ENCODE measurements at places on chromosomes 6 and 20.
A peak's percentile ranks its signal among the peaks of the same experiment; 100 is the strongest.

GRCh38 chr6:42154461-42155209 lies 12.2 kb upstream of the C6orf132 start:
- no peak for DNase-seq

DNA sequence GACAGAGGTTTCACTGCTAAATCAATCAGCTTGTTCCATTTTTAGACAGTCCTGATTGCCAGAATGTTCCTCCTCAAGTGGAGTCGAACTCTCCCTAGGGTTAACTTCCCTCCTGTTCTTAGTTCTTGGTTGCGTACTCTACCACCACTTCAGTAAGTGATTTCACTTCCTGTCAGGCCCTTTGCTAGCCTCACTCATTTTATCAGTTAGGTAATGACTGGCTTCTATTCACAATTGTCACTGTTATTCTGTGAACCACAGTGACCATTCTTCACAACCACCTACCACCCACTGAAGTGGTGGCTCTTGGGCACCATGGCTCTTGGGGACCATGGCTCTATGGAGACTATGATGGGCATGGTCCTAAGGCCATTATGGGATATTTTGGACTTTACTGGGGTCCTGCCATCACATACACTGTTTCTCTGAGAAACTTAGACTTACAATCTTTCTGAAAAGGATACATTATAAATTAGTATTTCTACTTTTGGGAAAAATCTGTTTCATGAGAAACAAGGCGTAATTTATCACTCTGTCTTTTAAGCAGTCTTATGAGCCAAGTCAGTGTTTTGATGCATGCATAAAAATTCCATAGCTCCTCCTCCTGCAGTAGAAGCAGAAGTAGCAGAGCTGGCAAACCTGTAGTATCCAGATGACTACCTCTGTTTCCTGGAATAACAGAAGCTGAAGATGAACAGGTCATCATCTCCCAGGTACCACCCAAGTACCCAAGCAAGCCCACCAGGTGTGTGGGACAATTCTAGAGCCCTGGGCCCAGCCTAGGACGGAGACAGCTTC lies 66.3 kb downstream of the ATXN1 start:
- no peak for DNase-seq

DNA sequence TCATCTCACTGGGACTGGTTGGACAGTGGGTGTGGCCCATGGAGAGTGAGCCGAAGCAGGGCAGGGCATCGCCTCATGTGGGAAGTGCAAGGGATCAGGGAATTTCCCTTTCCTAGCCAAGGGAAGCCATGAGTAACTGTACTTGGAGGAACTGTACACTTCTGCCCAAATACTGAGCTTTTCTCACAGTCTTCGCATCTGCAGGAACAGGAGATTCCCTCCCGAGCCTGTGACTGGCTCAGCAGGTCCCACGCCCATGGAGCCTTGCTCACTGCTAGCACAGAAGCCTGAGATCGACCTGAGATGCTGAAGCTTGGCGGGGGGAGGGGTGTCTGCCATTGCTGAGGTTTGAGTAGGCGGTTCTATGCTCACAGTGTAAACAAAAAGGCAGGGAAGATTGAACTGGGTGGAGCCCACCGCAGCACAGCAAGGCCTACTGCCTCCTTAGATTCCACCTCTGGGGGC lies 10.4 kb upstream of the CALHM5 start:
- DNase-seq: no peak

DNA sequence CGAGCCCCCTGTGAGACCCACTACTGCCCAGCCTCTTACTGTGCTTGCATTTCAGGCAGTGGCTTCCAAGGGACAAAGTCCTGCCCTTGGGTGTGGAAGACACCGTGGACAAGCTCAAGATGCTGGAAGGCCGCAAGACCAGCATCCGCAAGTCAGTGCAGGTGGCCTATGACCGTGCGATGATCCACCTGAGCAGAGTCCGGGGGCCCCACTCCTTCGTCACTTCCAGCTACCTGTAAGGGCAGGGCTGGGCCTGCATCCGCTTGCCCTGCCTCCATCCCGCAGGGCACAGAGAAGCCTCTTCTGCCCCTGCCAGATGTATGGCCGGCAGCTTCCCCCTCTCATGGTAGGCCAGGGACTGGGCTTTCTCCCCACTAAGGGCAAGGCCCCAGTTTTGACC lies 33.8 kb downstream of the BRPF3 start:
- DNase-seq: no peak

GRCh38 chr20:46253391-46253790 lies 54.9 kb downstream of the CDH22 start:
- DNase-seq: no peak

DNA sequence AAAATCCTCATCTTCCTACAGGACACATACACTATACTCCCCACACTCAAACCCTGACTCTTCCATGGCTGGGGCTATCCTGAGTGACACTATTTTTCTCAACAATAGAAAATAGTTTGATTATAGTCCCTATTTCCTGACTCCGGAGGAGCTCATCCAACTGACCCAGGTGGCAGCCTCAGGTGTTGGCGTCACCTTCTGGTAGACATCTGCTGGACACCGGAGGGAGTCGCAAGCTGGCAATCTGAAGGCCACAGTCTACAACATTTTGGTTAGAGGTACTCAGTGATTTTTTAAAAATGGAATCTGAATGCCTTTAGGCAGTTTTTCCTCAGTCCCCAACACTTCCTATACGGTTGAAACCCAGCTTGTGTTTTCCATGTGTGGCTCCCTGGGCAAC lies 32.2 kb upstream of the OCSTAMP start:
- DNase-seq: no peak

- no peak for DNase-seq
Measured at GRCh38 chr6:128696691-128697689, 176.6 kb upstream of the PTPRK start.

DNA sequence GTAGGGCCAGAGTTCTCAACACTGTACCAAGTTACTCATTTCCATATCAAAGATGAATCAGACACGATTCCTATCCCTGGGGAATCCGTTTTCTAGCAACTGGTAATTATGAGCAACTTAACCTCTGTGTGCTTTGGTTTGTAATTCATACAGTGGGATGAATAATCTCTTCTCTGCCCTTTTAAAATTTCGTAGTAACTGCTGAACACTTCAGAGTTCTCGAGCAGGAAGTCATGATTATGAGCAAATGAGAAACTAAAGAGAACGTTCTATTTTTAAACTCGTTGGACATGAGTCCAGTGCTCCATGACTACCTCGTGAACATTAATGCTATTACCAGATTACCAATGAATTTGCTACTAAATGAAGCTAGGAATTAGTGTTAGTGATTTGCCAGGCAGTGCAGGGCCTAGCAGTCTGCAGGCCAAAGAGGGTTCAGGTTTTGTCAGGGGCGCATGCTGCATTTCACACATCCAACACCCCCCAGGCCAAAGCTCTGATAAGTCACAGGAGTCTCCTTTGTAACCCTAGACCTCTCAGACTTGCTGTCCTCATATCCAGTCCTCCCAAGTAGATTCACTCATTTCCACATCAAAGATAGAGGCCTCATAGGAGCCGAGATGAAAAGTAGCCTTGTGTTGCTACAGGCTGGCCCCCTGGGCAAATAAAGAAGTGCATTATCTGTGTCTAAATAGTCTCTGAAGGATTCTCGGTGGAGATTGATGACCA lies 45.8 kb upstream of the VSTM2L start:
- DNase-seq: no peak

DNA sequence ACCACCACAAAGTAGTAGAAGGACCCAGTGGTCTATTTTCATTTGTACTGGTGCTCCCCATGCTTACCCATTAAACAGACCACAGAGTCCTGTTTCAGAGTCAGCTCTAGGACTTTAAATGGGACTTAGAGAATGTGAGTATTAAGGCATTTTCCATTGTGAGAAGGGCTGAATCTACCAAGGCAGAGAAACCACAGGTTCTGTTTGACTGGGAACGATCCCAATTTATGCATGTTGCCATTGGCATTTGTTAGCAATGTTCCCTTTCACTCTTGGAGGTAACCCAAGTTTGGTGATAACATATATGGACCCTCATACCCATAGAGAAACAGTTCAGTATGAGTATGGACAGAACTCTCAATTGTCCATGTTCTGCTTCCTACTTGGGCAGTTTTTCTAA lies 672.8 kb downstream of the KIF16B start:
- DNase-seq: no peak

GRCh38 chr6:90127595-90127994 lies 169.0 kb downstream of the BACH2 start:
- DNase-seq: no peak

GRCh38 chr6:132592855-132593254 lies 3.3 kb upstream of the TAAR5 start:
- no peak for DNase-seq

DNA sequence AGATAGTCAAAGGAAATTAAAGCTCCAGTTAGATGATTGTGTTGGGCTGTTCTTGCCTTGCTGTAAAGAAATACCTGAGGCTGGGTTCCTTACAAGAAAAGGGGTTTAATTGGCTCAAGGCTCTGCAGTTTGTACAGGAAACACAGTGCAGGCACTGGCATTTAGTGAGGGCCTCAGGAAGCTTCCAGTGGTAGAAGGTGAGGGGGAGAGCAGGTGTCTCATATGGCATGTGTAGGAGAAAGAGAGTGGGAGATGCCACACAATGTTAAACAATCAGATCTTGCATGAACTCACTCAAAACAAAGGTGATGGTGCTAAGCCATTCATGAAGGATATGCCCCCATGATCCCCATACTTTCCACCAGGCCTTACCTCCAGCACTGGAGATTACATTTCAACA lies 493.5 kb upstream of the IMPG1 start:
- DNase-seq: no peak

DNA sequence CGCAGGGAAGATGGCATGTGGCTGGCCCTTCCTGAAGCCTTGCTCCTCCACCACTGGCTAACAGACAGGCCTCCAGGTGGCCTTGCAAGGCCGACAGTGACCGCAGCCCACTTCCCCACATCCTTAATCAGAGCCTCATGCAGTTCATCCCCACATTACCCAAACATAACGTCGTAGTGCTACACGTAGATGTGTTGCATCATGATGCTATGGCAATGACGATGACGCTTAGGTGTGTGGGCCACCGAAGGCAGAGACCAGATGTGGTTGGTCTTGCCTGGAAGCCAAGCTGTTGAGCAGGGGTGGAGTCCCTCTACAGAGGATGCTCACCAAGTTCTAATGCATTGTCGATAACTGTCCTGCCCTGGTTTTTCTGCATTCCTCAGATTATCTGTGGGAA lies 5.6 kb downstream of the CD93 start:
- DNase-seq: no peak

DNA sequence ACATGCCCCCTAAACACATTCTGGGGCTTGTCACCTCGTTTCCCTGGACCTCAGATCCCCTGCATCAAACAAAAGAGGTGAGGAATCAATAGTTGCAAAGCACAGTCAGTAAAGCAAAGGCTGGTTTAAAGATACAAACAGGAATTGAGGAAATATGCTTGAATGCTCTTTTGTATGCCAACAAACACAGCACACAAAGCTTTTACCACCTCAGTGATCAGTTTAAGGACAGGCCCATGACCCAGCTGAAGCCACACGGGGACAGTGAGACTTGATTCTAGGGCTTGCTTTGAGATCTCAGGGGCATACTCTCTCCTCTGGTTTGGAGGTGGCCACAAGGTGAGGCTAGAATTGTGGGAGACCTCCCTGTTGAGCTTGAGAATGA lies 182.9 kb upstream of the CST7 start:
- no peak for DNase-seq

DNA sequence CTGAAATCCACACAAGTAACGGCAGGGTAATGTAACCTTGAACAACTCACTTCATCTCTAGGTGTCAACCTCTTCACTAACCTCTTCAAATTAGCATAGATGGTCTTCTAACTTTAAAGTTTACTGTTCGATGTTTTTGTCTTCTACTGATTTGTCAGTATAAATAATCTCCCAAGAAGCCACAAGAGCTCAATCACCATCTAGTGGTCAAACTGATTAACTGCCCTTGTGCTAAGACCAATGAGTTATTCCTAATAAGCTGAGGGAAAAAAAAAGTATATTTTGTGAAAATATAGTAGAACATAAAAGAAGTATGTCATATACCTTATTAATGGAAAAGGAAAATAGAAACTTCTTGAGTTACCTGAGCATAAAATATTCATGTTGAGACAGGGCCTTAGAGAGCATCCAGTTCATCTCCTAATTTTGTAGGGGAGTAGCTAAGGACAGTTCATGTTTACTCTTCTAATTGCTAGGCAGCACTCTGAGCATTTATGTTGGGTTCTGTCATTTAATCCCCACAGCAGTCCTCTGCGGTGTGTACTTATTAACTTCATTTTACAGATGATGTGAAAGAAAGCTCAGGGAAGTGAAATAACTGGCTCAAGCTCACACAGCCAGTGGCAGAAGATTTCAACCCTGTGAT lies 317.1 kb downstream of the ESR1 start:
- DNase-seq: peak; percentile 1

DNA sequence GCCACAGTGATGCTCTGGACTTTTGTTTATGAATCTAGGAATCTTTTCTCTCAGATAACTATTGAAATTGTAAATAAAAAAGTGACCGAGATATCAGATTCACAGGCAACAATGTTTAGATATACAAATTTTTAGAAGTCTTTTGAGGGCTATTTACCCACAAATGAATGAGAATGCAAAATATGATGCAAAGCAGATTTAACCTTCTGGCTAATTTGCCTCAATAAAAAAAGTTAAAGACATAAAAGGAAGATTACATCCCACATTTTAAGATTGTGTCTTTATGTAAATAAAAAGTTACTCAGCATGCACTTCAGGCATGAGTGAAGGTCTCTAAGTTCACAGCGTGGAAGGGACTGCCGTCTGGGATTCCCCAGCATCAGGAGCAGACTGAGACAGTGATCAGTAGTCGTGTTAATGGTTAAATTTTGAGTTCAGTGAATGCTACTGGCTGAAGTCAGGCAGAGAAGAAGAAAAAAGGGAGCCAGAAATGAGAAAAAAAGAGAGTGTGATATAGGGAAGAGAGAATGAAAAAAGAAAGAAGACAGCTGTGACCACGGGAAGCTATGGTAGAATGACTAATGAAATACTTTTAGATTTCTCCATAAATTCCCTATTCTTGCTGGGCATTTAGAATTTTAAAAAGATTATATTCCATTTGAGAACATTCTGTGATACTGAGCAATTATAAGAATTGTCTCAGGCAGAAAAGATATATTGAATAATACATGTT lies 93.6 kb downstream of the MYB start:
- no peak for DNase-seq

DNA sequence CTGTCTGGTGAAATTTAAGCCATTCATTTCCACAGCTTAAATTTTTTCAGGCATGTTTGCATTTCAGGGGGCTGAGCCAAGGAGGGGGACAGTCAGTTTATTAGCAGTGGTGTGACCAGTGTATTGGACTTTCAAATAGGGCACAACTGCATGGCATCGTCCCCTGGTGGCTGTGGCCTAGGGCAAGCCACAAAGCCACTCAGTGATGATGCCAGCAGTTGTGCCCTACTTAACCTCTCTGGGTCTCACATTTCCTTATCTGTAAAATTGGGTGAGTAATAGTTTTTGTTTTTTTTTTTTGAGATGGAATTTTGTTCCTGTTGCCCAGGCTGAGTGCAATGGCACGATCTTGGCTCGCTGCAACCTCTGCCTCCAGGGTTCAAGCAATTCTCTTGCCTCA lies 48.0 kb downstream of the CDC5L start:
- no peak for DNase-seq
